ENCODE measurements at places on chromosomes 11 and 22.

DNA sequence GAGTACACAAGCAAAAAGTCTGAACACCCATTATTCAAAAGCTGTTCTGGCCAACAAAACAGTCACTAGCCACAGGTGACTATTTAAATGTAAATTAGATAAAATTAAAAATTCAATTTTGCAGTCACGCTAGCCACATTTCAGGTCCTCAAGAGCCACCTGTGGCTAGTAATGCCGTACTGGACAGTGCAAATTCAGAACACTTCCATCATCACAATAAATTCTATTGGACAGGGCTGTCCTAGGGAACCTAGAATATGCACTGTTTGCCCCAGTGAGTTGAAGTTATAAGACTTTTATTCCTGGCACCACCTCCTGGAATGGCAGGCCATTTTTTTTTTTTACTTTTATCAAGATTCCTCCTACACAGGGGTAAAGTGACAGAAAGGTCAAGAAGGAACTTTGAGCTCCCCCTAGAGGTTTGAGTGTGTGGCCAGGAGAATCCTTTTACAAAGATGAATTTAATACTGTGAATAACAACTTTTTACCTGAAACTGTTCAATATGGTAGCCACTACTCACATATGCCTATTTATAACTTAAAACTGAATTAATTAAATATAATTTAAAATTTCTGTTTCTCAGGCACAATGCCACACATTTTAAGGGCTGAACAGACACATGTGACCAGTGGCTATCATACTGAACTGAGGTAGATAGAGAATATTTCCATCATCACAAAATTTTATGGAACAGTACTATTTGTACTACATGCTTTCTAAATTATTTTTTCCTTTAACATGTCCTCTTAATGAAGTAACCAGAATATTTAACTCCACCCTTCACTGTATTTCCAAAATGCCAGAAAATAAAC is 6.5 kb downstream of the MSANTD2 start:
- DNase-seq, result no peak

DNA sequence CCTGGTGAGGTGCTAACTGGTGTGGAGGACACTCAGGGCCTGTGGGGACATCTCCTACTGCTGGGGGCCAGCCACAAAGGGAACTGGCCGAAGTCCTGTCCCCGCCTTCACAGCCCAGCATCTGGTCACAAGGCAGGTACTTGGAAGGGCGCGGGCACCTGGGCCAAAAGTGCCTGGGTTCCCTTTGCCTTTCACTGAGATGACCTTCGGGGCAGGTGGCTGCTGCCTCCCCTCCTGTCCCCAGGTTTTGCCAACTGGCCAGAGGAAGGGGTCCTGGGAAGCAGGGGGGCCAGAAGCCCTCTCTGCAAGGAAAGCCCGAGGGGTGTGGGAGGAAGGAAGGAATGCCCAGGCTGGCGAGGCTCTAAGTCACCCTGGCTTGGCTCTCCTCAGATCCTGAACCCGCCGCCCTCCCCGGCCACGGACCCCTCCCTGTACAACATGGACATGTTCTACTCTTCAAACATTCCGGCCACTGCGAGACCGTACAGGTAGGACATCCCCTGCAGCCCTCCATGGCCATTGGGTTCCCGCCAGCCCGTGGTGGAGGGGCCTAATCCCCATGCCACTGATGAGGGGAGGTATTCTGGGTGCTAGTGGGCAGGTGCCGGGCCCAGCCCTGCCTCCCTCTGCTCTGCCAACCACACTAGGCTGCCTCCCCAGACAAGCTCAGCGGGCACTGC is 14.4 kb upstream of the PPP6R3 start:
- no peak for DNase-seq

DNA sequence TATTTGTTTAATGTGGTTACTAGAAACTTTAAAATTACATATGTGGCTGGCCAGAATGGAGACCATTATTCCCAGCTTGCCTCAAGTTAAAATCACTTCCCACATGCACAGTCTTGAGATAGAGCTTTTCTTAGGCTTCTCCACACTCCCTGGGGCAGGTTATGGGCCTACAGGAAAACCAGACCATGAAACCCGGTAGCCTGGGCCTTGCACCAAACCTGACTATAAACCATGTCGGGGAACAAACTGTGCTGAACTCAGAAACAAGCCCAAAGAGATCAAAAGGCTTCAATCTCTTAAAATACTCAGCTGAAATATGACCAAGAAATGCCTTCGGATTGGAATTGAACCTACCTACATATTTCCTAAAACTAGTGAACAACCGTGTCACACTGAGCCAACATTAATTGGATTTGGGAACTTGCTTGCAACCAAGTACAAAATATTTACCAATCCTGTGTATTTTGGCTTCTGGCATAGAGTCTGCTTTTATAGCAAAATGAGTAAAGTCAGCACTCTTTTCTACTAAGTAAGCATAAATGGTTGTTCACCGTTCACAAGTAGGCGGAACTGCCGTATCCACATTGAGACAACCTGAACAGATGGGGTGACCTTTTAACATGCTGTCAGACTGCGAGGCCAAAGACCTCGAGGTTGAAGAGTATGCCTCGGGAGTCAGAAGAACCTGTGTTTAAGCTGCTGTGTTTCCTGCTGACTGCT is 199.5 kb downstream of the FAM76B start:
- no peak for DNase-seq

DNA sequence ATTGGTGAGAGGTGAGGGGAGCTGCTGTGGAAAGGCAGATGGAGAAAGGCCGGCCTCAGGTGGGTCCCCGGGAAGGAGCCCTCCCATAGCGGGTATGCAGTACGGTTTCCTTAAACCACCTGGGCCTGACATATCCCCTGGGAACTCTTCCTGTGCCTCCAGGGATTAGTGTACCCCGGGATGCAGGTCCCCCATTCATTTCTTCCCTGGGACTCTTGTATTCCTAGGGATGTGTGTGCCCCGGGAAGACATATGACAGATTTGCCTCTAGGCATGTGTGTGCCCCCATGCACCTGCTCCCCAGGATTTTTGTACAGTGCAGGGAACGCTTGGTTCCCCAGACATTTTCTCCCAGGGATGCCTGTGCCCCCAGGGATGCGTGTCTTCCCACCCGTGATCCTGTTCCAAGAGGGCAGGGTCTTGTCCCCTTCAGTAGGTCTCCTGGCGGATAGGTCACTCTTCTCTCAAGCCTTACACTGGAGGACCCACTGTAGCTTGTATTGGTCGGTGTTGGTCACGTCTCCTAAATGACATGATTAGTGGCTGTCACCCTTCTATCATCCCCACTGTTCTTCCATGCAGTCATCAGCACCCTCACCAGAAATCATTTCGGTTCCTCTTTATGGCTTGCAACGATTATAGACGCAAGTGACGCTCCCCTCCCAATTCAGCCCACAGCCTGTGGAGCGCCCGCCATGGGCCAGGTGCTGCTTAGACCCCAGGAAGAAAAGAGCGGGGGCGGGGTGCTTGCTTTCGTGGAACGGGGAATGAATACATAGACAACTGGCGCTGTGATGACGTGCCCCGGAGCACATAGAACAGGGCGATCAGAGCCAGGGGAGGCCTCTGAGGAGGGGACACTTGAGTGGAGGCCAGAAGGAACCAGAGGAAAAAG is 1.3 kb downstream of the PARVB start:
- DNase-seq, result no peak

GRCh38 chr11:63961608-63962412 is 12.6 kb upstream of the COX8A start:
- DNase-seq, result no peak

DNA sequence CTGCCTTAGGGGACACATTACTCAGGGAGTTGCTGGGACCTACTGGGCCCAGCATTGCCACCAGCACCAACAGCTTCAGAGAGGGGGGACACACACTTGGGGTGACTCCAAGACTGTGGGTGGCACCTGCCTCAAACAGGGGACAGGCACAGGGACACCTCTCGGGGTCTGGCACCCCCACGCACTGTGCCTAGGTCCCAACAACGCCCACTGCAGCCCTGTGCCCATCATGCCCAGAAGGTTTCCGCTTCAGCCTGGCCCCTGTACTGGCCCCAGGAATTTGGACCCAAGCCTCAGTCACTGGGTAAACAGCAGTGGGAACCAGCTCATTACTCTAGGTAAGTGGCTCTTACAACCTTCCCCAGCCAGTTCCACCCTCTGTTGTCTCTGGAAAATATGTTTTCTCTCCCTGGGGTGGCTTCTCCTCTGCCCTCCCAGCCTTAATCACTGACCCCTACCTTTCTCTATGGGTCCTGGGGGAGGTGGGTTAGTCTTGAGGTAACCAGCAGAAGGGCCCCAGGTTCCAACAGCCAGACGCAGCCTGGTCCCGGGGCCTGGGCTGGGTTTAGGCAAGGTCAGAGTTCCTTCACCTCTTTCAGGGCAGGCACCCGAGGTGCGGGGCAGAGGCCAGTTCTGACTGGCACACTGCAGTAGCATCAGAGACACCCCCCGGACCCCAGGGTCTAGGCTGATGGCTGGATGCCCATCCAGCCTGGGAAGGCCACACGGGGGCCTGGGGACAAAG is 123.6 kb downstream of the MED15 start:
- DNase-seq, result no peak

GRCh38 chr11:43632181-43632580 is 48.4 kb upstream of the HSD17B12 start:
- DNase-seq, result no peak

- DNase-seq, result no peak
These were observed 679 bp downstream of the TUG1 start for GRCh38 chr22:30969532-30970355.

GRCh38 chr11:10379022-10379421 is 74.1 kb downstream of the ADM start:
- no peak for DNase-seq

DNA sequence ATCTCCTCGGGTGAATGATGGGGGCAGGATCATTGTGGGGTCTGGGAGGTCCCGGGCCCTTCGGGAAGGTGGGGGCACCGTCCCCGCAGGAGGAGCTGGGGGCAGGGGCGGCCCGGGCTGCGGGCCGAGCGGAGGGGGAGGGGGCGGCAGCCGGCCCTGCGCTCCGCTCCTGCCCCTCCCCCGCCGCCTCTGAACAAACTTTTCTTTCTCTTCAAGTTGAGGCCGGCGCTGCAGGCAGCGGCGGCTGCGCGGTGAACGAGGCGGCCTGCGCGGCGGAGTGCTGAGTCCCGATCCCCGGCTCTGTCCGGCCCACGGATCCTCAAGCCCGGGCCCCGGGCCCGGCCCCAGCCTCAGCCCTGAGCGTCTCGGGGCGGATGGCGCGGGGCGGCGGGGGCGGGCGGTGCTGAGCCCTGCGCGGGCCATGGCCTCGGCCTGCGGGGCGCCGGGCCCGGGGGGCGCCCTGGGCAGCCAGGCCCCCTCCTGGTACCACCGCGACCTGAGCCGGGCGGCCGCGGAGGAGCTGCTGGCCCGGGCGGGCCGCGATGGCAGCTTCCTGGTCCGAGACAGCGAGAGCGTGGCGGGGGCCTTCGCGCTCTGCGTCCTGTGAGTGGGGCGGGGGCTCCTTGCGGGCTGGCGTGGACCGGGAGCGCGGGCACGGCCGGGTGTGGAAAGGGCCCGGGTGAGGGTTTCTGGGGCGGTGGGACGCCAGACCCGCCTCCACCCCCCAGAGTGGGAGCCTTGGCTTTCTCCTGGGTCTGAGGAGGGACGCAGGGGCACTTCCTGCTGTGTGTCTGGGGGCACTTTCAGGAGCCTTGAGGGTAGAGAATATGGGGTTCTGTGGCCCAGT is at the start of gene INPPL1:
INPPL1 (plus strand) TSS at position 204 of the 847 bp plus-strand sequence; CDS start at position 422, 218 bp downstream.
- DNase-seq, result no peak

GRCh38 chr11:12975195-12975594 is 33.9 kb upstream of the RASSF10 start:
- no peak for DNase-seq

DNA sequence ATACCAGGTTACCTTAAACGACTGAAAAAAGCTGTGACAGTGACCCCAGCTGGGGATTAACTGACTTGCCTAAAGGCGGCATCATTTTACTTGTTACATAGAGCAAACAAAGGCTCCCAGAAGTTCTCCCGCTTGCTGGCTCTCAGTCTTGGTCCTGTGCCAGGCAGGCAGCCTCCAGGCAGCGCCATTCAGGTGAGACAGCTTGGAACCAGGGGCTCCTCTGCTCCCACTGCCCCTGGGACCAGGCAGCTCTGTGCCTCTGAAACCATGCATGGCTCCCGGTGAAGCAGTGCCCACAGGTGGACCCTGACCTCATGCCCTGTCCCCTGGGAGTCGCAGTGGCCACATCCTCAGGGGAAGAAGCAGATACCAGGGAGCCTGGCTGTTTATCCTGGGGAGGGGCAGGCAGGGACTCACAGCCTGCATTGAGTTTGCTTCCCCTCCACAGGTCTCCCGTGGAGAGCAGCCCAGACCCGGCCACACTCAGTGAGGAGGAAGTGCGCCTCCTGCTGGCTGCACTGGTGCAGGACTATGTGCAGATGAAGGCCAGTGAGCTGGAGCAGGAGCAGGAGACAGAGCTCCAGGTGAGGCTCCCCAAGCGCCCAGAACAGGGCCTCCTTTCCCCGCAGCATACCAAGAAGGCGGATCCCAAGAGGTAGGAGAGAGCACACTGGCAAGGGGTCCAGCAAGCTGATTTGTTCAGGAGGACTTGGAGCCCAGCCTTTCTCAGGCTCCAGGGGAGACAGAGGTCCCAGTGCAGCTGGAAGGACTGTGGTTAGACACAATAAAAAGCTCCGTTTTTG is 15.6 kb upstream of the CYP2R1 start:
- DNase-seq, result no peak

DNA sequence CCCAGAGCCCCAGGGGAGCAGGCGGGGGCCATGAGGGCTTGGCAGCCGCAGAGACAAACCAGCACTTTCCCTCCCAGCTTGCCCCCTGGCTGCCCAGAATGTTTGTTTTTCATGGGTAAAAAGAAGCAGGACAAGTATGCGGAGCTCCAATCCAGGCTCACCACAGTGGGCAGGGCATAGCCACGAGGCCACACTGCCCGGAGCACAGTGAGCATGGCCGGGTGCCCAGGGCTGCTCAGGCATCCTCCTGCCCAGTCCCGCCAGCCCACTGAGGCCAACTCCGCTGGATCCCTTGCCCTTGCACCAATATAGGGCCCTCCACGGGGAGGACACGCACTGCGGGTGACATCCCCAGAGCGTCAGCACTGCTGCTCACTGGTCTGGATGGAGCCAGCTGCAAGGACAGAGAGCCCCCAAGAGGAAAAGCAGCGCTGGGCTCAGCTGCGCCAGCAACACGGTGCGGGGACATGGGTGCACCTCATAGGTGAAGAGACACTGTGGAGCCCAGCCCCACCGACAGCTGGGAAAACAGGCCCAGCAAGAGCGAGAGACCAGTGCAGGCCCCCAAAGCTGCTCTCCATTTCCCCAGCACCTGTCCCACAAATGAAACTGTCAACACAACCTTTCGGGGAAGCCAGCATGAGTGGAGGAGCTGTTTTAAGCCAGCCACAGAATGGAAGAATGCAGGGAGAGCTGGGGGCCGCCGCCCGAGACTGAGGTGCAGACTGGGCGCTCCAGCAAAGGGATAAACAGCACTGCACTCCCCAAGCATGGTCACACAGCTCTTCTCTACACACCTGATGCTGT is 24.8 kb downstream of the ARVCF start:
- DNase-seq, result no peak

GRCh38 chr11:13668957-13669521 is 571 bp downstream of the FAR1 start:
- DNase-seq, result no peak
